Stimulated activated CD4-positive, alpha-beta T cell treated with anti-CD3 and anti-CD28 coated beads, Interleukin-12 subunit alpha, Interleukin-12 subunit beta, amount 100 ng/mL, for 48 hours (primary cell): ENCODE measurements at places on chromosomes 12 and 14.

DNA sequence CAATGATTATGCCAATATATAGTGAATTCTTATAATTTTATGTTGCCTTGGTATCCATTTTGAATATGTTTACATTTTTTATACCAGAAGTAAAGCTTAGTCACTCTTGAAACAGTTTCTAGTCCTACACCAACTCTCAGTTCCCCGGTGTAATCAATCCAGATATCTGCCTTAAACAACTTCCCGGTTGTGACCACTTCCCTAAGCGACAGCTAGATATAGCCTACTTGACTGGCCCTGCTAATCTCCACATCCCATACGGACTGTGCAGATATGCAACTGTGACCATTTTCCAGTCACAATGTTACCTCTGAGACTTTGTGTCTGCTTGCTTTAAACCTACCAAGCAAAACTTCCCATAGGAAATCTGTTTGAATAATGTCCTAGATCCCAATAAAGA lies 1551.5 kb upstream of the SEL1L start:
- DNase-seq = no peak

DNA sequence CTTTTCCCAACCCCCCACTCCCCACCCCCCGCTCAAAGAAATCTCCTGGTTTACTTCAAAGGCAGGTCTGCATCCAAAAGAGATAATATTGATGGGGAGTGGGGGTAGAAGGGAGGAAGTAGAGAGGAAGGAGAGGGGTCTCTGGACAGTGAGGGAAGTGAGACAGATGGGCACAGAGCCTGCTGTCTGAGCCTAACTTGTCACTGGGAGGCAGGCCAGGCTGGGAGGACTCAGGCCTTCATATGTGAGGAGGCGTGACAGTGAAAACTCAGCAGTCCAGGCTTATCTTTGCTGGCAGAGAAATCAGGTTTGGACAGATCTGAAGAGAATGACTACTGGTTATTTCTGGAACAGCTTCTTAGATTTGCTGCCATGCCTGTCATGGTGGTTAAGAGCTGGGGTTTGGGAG lies 192.3 kb downstream of the NUAK1 start:
- no peak for DNase-seq

- DNase-seq = no peak
Measured at GRCh38 chr14:64875350-64875749, 4.4 kb downstream of the SPTB start.

DNA sequence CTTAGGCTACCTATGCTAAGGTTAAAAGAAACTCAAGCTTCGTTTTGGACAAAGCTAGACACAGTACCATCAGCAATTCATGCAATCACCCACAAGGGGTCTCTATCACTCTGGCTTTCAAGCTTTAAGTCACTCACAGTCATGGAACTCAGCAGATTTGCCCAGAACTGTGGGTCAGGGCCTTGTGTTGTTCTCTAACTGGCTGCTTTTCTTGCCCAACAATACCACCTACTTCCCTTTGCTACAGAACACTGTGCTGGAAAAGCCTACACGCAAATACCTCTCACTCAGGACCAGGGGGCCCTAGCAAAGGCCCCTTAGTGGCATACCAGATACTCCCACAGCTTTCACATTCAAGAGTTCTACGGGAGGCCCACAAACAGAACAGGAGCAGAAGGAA lies 9.1 kb downstream of the NEMP1 start:
- peak; percentile 43 for DNase-seq

GRCh38 chr12:32895688-32896431 lies 717 bp downstream of the PKP2 start:
- DNase-seq = no peak

DNA sequence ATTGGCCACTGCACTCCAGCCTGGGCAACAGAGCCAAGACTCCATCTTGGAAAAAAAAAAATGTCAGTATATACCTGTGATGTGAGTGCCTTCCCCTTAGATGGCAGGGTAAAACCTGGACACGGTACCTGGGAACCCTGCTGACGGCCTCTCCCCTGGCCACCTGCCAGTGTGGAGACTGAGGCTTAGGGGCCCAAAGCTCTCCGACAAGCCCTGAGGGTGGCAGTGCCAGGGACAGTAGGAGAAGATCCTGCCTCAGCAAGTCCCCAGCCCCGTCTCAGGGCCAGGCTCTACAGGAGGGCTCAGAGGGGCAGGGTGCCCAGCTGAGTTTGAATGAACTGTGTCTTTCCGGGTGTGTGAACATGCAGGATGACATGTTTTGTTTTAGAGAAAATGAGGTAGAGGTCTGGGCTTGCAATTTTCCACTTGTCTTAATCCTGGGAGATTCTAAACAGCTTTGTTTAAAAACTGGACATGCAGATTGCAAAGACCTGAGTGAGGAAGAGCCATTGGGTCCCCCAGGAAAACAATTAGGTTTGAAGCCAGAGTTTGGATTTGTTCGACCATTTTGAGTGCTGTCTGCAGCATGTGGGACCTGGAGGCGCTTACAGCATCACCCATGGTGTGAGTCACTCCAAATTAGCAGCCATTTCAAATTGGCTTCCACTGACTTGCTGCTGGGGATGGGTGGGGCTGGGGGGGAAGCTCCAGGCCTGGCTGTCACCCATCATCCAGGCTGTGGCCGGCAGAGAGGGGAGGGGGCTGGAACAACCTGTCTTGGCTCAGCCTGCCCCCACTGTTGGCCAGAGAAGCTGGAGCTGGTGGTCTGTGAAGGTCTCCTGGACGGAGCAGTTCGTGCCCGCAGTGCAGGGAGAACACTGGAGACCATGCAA lies 10.8 kb downstream of the TSPAN9 start:
- DNase-seq = no peak

DNA sequence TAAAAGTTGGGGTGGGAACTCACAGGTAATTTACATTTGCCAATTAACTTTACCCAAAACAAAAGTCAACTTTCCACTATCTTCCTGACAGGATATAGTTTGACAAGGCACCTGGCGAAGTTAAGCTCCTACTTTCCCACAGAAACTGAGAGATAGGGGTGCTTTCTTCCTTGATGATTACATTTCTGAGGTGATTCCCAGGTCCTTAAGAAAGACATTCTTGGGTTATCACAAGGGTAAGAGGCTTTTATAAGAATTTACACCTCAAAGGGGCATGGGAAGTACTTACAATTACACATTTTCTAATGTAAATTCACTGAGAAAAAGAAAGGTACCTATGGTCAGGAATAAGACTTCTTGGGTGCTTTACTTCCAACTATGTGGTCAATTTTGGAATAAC lies 660.9 kb upstream of the MGAT4C start:
- DNase-seq = no peak

GRCh38 chr12:12608557-12608957 lies 3.1 kb upstream of the CREBL2 start:
- DNase-seq = no peak

DNA sequence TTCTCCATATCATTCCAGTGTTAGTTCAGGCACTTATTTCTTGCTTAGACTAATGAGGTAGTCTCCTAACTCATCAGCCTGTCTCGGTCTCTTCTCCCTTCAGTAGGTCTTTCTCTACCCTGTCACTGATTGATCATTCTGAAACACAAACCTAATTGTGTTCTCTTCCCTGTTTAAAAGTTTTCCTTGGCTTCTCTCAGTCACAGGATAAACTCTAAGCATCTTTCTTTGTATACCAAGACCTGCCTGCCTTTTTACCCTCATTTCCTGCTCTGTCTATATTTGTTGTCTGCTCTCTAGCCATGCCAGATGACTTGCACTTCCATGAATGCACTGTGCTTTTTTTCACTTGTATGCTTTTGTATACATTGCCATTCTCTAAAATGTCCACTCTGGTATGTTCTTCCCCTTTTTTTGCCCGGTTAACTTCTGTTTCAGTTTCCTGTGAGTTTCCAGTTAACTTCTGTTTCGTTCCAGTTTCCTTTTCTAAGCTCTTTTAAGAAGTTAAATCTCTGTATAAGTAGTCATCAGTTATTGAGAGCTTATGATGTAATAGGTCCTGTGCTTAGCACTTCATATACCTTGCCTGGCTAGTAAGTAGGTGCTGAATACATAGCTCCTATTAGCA lies 12.8 kb downstream of the DIP2B start:
- DNase-seq = no peak

GRCh38 chr12:12176402-12176801 lies 90.4 kb downstream of the LRP6 start:
- DNase-seq = no peak

GRCh38 chr12:106652510-106653015 lies 69.8 kb downstream of the RFX4 start:
- DNase-seq = no peak

DNA sequence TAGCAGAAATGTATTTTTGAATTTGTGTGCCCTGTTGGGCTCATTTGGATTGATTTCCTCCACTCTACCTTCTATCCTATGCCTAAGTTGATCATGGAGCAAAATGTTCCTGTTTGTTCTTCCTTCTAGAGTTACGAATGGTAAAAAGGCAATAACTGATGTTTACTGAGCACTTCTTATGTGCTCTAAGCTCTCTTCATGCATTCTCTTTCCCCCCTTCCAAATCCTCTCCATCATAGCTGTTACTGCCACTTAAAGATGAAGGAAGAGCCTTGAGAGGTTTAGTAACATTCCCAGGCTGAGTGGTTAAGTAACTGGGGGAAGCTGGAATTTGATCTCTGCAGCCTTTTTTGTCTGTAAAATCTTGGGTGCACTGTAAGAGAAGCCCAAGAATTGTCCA lies 60.1 kb downstream of the CHST11 start:
- DNase-seq = no peak

- no peak for DNase-seq
Measured at GRCh38 chr12:9736936-9737705, 4.2 kb upstream of the CLECL1 start.

DNA sequence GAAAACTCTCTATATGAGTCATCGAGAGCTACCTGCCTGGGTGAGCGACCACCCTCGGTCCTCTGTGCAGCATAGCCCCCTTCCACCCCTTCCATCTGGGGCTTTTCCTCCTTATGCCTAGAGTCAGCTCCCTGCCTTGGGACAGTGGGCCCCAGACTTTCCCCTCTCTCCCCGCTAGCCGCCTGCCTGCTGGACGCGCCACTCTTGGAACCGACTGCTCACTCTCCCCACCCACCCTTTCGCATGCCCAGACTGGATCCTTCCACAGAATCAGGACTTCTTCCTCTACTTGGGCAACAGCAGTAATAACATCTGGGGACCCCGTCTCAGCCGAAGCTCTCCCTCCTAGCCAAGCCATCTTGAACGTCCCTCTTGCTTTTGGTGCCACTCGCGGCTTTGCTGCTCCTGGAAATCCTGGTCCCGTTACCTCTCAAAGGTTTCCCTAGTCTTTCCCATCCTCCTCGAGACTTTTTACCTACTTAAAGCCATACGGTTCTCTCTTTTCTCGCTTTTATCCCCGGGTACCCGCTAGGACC lies 671 bp downstream of the ESYT1 start:
- peak; percentile 22 for DNase-seq

DNA sequence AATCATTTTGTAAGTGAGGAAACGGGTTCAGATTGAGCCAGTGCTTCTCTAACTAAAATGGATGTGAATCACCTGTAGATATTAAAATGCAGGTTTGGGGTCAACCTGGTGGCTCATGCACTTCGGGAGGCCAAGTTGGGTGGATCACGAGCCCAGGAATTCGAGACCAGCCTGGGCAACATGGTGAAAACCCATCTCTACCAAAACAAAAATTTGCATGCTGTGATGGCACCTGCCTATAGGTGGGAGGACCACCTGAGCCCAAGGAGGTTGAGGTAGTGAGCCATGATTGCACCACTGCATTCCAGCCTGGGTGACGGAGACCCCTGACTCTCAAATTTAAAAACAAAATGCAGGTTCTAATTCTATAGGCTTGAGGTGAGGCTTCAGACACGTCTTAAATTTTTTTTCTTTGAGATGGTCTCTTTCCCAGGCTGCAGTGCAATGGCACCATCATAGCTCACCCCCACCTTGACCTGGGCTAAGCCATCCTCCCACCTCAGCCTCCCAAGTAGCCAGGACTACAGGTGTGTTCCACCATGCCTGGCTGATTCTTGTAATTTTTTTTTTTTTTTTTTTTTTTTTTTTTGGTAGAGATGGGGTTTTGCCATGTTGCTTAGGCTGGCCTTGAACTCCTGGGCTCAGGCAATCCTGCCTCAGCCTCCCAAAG lies 9.0 kb downstream of the TUBA1C start:
- no peak for DNase-seq

DNA sequence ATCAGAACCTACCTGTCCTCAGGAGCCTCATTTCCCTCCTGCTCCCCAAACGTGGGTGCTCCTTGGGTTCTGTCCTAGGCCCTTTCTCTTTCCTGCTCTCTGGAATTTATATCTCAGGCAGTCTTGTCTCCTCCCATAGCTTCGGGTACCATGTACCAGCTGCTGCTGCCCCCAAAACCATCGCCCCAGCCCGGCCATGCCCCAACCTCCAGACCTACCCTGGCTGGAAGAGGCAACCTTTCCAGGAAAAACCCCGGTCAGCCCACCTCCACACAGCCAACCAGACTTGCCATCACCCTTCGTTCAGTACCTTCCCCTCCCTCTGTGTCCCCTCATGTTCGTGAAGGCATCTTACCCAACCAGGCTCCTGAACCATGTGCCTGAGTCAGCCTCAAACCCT lies 165.1 kb downstream of the CALM1 start:
- no peak for DNase-seq

GRCh38 chr12:115693970-115694369 lies 583.5 kb downstream of the MED13L start:
- DNase-seq = no peak

DNA sequence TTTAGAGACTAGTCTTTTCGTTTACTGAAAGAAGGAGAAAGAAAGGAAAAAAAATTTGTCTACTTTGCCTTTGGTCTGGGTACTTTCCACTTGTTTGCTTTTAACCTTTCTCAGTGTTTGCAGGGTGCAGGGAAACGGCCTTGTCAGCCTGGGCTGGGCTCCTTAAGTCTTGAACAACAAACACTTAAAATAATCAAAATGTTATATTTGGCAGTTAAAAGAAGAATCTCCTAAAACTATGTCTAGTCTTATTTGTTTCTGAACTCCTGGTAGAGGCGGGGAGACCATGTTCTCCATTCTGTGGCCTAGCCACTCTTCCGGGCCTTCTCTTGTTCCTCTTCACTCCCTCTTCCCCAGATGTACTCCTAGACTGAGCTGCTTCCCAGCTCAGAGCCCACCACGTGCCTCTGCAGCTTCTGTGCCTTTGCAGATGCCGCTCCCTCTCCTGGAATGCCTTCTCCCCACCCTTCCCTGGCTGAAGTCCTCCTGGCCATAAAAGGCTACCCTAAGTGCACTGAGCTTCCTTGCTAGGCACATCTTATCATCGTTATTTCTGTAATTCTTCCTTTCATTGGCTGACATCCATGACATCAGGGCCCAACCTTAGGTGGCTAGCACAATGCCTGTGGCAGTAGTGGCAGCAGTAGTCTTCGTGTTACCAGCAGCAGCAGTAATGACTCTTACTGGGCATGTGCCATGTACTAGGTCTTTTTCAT lies 432.9 kb downstream of the ZFP36L1 start:
- DNase-seq = no peak

GRCh38 chr12:12563290-12563928 lies 746 bp upstream of the DUSP16 start:
- DNase-seq = no peak

- DNase-seq = no peak
Measured at GRCh38 chr12:105476616-105477015, 146.1 kb downstream of the C12orf75 start.

DNA sequence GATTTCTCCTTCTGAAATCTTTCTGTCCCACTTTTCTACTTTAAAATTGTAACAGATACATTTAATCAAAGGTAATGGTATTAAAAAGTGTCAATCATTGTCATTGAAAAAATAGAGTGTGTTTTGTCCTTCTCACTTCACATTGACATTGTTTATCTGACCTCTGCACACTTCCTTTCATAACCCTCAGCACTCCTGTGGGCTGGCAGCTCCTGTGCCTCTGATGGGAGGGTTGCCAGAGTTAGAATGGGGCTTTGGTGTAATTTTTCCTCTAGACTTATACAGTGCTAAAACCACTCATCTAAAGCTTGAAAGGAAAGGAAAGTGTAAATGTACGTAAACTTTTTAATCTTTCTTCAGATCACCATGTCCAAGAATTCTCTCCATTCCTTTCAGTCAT lies 23.7 kb downstream of the KCNA1 start:
- DNase-seq = no peak
